ENCODE measurements at places on chromosomes 7 and 10.

- DNase-seq, result no peak
Measured at GRCh38 chr7:64630496-64630895, 35.4 kb upstream of the ZNF107 start.

- DNase-seq, result no peak
Measured at GRCh38 chr7:123366626-123367025, 166.9 kb upstream of the SLC13A1 start.

- no peak for DNase-seq
Measured at GRCh38 chr10:128475686-128476367, 349.6 kb upstream of the MKI67 start.

DNA sequence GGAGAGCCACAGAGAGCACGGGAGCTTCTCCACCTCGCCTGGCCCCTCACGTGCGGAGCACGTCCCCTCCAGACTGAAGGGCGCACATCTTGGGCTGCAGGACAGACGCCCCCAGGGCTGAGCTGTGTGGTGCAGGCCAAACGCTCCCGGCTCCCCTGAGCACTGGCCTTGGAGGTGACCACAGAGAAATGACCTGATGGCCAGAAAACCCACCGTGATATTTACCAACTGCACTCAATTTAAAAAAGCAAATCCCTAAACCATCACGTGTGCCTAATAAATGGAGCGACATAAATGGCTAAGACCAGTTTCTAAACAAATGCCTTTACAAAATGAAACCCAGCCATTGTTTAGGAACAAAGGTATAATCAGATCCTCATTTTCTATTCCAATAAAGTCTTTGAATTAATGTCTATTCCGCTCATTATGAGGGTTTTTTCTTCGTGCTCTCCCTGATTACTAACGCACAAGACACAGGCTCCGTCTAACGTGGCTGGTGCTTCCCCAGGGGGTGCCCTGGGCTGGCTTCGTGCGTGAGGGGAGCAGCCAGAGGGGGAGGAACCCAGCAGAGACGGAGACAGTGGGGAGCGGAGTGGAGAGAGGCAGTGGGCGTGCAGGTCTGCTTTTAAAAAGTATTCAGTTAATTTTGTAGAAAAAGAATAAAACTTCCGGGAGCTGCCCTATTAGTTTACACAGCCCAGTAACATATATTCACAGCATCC, 190.3 kb downstream of the DNAJB6 start:
- no peak for DNase-seq

DNA sequence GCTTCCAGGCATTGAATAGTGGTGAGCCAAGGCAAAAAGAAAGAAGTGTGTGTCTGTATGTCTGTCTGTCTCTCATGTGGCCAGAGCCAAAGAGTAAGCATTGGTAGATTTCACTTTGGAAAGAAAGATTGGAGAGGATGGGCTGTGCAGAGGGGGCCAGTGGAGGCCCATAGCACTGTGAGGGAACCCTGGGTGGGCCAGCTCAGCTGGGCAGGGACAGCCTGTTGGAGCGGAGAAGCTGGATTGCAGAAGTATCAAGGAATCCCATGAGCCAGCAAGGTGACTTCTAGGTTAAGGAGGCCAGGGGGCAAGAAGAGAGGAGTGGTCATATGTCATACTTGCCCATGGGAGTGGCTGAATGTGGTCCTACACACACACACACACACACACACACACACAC, 1.5 kb upstream of the GRID1 start:
- DNase-seq, result no peak

- DNase-seq, result no peak
Measured at GRCh38 chr10:74419491-74419951, 268.5 kb downstream of the ADK start.

- no peak for DNase-seq
Measured at GRCh38 chr7:149020483-149020882, 7.8 kb downstream of the PDIA4 start.

GRCh38 chr7:114312649-114313048, 102.0 kb upstream of the FOXP2 start:
- no peak for DNase-seq

- DNase-seq, result no peak
Measured at GRCh38 chr7:25726170-25726780, 425.7 kb upstream of the NFE2L3 start.

- DNase-seq, result no peak
Measured at GRCh38 chr7:28999895-29000716, 42.0 kb upstream of the TRIL start.

DNA sequence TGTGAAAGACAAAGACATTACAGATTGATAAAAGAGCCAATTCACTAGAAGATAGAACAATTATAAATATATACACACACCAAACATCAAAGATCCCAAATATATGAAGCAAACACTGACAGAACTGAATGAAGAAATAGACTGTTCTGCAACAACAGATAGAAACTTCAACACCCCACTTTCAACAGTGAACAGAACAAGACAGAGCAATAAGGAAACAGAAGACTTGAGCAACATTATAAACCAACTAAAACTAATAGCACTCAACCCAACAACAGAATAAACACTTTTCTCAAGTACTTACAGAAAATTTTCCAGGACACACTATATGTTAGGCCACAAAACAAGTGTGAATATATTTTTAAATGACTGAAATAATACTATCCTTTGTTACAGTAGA, 10.9 kb downstream of the CDCA7L start:
- DNase-seq, result no peak

DNA sequence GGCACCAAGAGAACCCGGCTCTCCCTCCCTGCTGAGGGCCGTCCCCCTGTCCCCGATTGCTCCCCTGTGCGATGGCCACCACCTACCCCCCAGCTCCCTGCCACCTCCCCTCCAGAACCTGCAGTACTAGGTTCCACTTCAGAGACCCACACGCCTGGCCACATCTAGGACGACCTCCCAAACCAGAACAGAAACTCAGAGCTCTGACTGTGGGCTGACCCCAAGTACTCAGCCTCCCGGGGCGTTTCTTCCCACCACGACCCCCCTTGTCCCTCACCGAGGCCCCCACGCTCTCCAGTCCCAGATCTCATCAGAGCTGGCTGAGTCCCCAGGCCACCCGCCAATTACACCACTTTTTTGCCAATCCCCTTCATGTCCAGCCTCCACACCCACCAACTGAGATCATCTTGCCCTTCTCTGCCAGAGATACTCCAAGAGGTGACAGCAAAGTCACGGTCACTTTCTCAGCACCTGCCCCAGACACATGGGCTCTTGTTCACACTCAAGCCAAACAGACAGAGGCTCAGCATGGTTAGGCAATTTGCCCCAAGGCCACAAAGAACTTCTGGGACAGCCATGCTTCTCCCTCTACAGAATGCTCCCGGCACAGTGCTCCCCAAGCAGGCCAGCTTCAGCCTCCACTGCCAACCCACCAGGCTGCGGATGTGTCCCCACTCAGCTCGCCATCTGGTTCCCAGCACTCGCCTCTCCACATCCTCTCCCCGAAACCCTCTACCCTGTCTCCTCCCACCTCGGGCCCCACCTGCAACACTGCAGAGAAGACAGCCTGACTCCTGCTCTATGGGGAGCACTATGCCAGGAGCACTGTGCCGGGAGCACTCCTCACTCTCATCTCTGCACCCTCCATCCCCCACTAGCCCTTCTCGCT, 4.7 kb downstream of the TMEM120A start:
- no peak for DNase-seq

- DNase-seq, result no peak
Measured at GRCh38 chr7:152176797-152177196, 151.3 kb downstream of the GALNT11 start.

GRCh38 chr10:29472301-29473086, 162.3 kb downstream of the SVIL start:
- no peak for DNase-seq

DNA sequence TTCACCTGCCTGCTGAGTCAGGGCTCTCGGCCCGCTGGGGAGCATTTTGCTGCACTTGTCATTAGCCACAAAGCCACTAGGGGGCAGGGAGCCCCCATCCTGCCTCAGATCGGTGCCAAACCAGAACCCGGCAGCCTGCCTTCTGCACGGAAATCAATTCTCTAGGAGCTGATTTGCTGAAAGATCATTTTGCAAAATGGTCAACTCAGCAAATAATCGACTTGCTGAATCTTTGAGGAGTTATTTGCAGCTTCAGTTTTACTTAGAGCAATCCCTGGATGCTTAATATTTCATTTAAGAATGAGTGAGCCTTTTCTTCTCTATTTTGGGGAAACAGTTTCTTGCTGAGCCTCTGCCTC, 1.7 kb upstream of the GIMAP8 start:
- peak; percentile 52 for DNase-seq

DNA sequence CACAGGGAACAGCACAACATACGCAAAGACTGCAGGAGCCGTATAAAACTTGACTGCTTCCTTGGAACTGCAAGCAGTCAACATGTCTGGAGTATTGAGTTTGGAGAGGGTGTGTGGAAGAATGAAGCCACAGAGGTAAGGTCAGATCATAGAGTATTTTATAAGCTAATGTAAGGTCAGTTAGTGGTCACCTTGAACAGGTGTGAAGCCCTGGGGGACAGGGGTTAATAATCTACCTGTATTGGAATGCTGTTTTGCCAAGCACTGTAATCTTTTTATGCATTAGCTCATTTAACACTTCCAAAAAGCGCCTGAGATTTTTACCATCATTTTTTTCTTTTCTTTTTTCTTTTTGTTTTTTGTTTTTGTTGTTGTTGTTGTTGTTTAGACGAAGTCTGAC, 23.1 kb downstream of the PLAU start:
- DNase-seq, result no peak

GRCh38 chr10:93309062-93309461, 173.1 kb downstream of the MYOF start:
- DNase-seq, result no peak

DNA sequence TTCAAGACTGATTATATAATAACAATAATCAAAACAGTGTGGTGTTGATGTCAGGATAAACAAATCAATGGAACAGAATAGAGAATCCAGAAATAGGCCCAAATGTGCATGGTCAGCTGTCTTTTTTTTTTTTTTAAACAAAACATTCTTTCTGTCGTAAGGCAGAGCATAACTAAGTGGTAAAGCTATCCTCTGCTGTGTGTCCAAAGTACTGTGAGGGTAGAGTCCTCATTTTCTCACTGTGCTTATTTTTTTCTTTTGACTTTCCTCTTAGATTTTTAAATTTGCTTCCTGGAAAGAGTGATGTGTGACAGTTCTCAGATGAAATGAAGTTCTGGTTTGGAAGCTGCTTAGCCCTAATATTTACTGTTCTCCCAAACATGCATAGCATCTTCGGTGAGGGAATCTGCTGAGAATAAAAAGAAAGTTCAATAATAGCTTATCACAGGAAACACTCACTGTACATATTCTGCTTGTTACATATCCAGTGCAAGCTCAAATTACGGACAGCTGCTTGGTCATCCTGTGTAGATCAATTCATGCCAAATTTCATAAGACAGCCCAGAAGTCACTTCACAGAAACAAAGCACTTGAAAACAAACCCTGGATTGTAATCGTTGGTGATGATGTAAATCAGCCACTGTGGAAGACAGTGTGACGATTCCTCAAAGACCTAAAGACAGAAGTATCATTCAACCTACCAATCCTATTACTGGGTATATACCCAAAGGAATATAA, 423.9 kb downstream of the NEBL start:
- DNase-seq, result no peak

DNA sequence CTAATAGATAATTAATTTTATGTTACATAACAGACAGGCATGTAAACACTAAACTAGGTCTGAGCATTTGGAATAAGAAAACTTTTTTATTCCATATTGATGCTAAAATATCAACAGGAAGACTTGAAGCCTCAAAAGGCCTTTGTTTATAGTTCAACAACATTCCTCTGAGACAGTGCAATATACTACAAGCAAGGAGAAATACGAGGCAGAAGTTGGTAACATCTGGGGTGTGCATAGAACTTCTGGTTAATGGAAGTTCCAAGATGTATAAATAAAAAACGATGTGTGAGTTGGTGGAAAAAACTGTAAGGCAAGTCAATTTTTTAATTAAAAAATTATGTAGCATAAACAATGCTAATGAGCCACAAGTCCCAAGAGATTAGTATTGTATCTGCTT, 139.6 kb downstream of the SKAP2 start:
- no peak for DNase-seq

- no peak for DNase-seq
Measured at GRCh38 chr10:27527666-27528295, 23.7 kb downstream of the RAB18 start.

GRCh38 chr10:132740588-132740987, 45.4 kb downstream of the NKX6-2 start:
- DNase-seq, result no peak

- DNase-seq, result no peak
Measured at GRCh38 chr10:127142136-127142535, 54.3 kb downstream of the INSYN2A start.

- DNase-seq, result no peak
Measured at GRCh38 chr10:8563478-8563877, 509.0 kb downstream of the GATA3 start.

DNA sequence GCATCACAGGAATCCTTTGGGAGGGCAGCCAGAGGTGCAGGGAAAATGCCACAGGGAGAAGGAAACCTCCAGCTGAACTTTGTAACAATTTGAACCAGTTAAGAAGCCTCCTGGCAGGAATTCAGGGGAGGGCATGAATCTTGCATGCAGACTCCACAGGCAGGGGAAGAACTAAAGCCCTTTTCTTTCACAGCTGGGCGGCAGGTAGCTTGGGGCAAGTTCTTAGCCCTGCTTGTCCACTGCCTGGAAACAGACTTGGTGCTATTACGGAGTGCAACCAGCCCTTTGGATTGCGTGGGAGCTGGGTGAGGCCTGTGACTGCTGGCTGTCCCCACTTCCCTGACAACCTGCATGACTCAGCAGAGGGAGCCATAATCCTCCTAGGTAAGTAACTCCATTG, 51.7 kb upstream of the ADAM12 start:
- DNase-seq, result no peak

DNA sequence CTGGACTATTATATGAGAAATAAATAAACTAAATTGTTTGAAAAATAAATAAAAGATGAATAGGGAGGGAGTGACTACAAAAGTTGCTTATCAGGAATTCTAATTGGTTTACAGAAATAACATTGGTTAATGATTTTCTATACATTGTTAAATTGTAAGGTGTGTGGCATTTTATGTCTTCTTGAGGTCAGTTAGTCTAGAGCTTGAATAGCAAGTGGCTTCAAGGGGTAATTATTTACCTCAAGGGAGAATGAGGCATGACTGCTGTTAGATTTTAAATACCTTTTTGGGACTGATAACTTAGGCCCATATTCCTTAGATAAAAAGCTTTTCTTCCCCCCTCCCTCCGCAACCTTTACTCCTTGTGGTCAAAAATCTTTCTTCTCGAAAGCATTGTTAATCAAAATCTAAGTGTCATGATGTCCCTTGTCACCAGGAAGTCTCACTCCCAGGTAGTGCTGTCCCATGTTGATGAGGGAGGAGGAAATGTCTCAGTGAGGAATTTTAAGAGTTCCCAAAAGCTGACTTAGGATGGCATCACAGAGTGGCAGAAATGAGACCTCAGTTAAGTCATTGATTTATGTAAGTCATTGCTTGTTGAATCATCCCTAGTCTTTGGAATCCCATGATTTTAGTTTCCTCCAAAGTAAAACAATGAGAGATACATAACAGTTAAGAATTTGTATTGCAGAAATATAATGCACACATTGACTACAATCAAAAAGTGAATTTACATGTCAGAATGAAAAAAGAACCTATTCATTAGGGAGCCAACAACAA, 71.5 kb downstream of the MAPK8 start:
- DNase-seq, result peak; percentile 12

Measured in Panc1 (cell line).